ENCODE measurements at places on chromosomes 5 and 9. TPM values are rescaled to one million over a fixed set of nuclear protein-coding genes. Genes with fewer than 3 reads are reported as not detected.

DNA sequence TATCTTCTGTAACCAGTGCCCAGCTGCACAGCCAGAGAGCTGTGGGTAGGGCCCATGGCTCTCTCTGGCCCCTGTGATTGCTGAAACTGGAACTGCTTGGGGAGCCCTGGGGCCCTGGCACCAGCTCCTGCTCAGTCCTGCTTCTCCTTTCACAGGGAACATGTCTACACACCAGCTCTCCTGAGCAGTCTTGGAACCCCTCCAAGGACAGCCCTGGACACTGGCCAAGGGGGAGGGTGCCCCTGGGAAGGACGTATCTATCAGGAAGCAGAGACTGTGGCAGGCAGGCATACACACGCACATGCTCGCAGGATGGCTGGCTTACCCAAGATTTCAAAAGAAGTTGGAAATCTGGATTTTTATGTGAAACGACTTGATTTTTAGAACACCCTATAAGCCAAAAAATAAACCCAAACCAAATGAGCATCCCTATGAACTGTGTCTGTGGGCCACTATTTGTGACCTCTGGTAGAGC, 8.8 kb upstream of the TRAF1 start:
- peaks cover 66% of the 10 kb centered on the region for H3K4me1 ChIP-seq
- no peaks in the 10 kb centered on the region for H3K36me3 ChIP-seq
- peak overlapping the region; percentile 99 for H3K27ac ChIP-seq
- H3K4me3 ChIP-seq, result peak overlapping the region; percentile 48

- no peak overlapping the region for H3K4me3 ChIP-seq
- H3K4me1 ChIP-seq, result peaks cover 11% of the 10 kb centered on the region
- no peaks in the 10 kb centered on the region for H3K36me3 ChIP-seq
- DNase-seq, result no peak
Measured at GRCh38 chr9:127313042-127313560, 48.5 kb downstream of the GARNL3 start.

DNA sequence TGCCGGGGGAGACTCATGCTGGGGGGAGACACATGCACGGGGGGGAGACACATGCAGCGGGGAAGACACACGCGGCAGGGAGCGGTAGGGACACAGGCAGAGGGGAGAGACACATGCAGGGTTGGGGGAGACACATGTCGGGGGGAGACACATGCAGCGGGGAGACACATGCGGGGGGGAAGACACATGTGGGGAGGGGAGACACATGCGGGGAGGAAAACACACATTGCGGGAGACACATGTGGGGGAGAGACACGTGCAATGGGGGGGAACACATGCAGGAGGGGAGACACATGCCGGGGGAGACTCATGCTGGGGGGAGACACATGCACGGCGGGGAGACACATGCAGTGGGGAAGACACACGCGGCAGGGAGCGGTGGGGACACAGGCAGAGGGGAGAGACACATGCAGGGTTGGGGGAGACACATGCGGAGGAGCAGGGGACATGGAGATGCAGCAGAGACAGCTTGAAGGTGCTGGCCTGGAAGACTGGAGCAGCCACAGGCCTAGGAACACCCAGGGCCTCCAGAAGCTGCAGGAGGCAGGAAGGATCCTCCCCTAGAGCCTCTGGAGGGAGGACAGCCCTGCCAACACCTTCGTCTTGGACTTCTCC, 20.3 kb upstream of the OLFM1 start:
- H3K4me3 ChIP-seq, result no peak overlapping the region
- H3K4me1 ChIP-seq, result no peaks in the 10 kb centered on the region
- peaks cover 16% of the 10 kb centered on the region for H3K27me3 ChIP-seq
- no peak overlapping the region for H3K27ac ChIP-seq
- no peaks in the 10 kb centered on the region for H3K36me3 ChIP-seq

DNA sequence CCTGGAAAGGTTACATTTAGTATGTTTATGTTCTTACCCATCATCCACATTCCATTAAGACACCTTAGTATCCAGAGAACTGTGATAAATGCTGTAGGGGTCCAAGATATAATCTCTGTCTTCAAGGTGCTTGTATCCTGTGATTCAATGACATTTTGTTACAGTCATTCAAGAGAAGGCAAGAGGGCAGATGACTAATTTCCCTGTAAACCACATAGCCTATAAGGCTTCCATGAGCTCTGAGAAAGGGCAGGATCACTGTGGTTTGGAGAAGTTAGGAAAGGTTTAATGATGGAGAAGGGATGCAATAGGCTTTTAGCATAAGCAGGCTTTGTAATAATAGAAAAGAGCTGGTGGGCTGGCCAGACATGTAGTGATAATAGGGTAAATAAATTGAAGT, 40.0 kb downstream of the PAPPA start:
- no peak overlapping the region for H3K27ac ChIP-seq
- H3K27me3 ChIP-seq, result no peaks in the 10 kb centered on the region
- DNase-seq, result no peak
- no peaks in the 10 kb centered on the region for H3K4me1 ChIP-seq
- H3K36me3 ChIP-seq, result no peaks in the 10 kb centered on the region

- peaks cover 31% of the 10 kb centered on the region for H3K36me3 ChIP-seq
- peak overlapping the region; percentile 96 for H3K27ac ChIP-seq
- DNase-seq, result peak; percentile 76
- no peaks in the 10 kb centered on the region for H3K27me3 ChIP-seq
- peaks cover 70% of the 10 kb centered on the region for H3K4me1 ChIP-seq
Measured at GRCh38 chr5:35838370-35839042, 18.2 kb upstream of the IL7R start.

GRCh38 chr5:39025456-39025855, 48.7 kb downstream of the RICTOR start:
- no peak overlapping the region for H3K4me3 ChIP-seq
- peaks cover 24% of the 10 kb centered on the region for H3K36me3 ChIP-seq
- no peak for DNase-seq
- no peak overlapping the region for H3K27ac ChIP-seq

DNA sequence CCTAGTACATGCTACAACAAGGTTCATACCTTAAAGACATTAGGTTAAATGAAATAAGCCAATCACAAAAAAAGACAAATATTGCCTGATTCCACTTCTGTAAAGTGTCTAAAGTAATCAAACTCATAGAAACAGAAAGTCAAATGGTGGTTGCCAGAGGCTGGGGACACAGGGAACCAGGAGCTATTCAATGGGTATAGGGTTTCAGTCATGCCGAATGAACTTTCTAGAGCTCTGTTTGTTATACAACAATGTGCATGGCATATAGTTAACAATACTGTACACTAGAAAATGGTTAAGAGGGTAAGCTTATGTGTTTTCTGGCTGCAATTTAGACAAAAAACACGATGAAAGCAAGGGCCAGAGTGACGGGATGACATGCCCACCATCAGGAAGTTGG, 70.8 kb upstream of the EGFLAM start:
- H3K4me3 ChIP-seq, result no peak overlapping the region
- H3K27me3 ChIP-seq, result no peaks in the 10 kb centered on the region
- DNase-seq, result no peak
- no peaks in the 10 kb centered on the region for H3K4me1 ChIP-seq
- H3K36me3 ChIP-seq, result no peaks in the 10 kb centered on the region

DNA sequence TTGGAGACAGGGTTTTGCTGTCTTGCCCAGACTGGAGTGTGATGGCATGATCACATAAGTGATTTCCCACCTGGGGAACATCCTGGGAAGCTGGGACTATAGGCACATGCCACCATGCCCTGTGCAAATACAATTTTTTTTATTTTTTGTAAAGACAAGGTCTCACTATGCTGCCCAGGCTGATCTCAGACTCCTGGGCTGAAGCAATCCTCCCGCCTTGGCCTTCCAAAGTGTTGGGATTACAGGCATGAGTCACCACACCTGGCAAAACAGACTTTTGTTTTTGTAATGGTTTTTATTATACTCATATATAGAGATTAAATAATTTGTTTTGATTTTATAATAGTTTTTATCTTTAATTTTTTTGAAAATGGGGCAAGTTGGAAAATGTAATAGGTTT, 14.7 kb downstream of the DNAJC25 start:
- peaks cover 2% of the 10 kb centered on the region for H3K4me1 ChIP-seq
- DNase-seq, result no peak
- peaks cover 20% of the 10 kb centered on the region for H3K36me3 ChIP-seq
- H3K27me3 ChIP-seq, result no peaks in the 10 kb centered on the region
- H3K4me3 ChIP-seq, result no peak overlapping the region
- no peak overlapping the region for H3K27ac ChIP-seq

The EGFLAM gene
- not detected for total RNA-seq

The SPINK6 gene
- total RNA-seq, result not detected

The SMIM33 gene
- 1.5 TPM for total RNA-seq

The OR1J2 gene
- not detected for total RNA-seq

The RUFY1 gene
- 34.0 TPM for total RNA-seq

Measured in activated CD4-positive, alpha-beta memory T cell treated with anti-CD3 and anti-CD28 coated beads for 36 hours (primary cell).